ENCODE measurements at places on chromosomes 16 and 17.

DNA sequence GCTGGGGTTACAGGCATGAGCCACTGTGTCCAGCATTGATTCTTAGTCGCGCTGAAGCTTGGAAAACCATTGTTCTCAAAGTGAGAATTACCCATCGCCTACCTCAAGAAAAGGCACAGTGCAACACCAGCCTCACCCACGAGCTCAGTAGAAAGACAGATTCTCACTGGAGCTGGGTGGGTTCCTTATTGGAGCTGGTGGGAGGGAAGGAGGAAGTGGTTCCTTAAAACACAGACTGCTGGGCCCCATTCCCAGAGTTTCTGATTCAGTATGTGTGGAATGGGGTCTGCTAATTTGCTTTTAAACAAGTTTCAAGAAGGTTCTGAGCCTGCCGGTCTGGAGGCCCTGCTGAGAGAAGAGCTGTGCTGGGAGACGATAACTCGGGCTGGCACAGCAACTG is 264.7 kb downstream of the ENGASE start:
- no peak for DNase-seq

- no peak for DNase-seq
Observed at GRCh38 chr16:84859681-84860080, 39.9 kb downstream of the CRISPLD2 start.

GRCh38 chr16:69107316-69107962 is 2.0 kb downstream of the HAS3 start:
- no peak for DNase-seq

GRCh38 chr16:83402160-83402814 is 405.5 kb upstream of the HSBP1 start:
- peak; percentile 2 for DNase-seq

DNA sequence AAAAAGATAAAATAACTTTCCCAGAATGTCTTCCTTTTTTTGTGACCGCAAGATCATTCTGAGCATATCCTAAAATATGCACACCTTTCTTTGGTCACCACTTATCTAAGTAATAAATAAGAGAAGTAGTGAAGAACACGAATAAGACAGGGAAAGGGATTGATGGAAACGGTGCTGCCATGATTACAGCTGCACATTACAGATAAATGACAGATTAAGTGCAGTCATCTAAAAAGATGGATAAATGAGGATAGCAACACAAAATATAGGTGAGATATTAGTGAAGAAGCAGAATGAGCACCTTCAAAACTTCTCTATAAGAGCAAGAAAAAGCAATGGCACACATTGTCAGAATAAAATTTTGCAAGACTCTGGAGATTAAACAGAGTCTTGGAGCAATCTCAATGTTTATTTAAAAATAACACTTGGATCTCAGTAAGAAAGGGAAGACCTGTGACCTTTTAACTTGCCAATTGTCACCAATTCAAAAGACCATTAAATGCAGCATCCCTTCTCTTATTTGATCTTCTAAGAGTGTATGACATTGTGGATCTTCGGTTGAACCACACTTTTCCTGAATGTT is 567.1 kb downstream of the KCNJ2 start:
- DNase-seq, result no peak

- peak; percentile 51 for DNase-seq
Observed at GRCh38 chr17:47789611-47790561, 31.7 kb downstream of the OSBPL7 start.

DNA sequence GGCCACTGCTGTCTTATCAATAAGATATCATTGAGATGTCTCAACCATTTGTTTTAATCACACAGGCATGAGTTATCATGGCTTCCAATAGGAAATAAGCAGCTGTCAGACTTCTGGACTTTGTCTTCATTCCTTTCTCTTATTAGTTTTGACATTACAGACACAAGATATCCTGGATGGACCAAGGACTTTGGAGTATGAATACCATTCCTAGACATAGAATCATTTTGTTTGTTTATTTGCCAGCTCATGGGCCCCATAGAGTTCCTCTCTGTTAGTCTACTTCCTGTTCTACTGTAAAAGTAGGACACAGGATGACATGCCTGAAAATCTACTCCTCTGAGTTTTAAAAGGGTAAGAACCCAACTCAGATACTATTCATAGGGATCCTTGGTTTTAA is 77.7 kb upstream of the KCNJ16 start:
- no peak for DNase-seq

DNA sequence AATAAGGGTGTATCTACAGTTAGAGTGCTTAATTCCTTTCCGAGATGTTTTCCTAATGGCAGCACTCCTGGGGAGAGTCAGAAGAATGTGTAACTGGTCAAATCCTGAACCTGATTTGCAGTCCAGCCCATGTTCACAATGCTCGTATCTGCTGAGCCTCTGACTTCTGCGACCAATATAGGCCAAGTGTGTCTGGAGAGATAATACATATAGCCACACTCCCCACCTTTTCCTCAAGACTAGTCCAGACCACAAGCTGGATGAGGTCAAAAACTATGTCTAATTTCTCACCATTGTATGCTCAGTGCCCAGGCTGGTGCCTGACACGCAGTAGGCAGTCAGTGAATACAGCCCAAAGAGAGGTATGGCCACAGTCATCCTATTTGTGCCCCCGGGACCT is 58.0 kb downstream of the XYLT1 start:
- DNase-seq, result no peak

GRCh38 chr17:59298521-59298920 is 32.9 kb upstream of the YPEL2 start:
- no peak for DNase-seq

GRCh38 chr17:47703191-47703591 is 9.2 kb downstream of the TBKBP1 start:
- DNase-seq, result no peak

- DNase-seq, result peak; percentile 57
Observed at GRCh38 chr16:28845293-28845692, 855 bp downstream of the TUFM start.

DNA sequence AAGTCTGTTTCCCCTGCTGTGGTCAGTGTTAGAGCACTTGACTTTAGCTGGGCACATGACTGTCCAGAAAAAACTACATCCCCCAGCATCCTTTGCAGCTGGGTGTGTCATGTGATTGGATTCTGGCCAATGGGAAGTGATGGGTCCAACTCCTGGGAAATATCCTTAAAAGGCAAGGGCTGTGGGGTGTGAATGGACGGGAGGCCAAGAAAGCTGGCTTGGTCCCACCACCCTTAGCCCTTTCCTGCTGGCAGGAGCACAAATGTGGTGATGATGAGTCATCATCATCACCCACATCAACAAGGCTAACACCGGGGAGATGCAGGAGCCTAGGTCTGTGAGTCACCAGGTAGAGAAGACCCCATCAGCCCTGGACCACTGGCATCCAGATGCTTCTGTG is 341.7 kb downstream of the C16orf95 start:
- DNase-seq, result peak; percentile 55

GRCh38 chr17:29709866-29710519 is 87.3 kb upstream of the CORO6 start:
- no peak for DNase-seq

DNA sequence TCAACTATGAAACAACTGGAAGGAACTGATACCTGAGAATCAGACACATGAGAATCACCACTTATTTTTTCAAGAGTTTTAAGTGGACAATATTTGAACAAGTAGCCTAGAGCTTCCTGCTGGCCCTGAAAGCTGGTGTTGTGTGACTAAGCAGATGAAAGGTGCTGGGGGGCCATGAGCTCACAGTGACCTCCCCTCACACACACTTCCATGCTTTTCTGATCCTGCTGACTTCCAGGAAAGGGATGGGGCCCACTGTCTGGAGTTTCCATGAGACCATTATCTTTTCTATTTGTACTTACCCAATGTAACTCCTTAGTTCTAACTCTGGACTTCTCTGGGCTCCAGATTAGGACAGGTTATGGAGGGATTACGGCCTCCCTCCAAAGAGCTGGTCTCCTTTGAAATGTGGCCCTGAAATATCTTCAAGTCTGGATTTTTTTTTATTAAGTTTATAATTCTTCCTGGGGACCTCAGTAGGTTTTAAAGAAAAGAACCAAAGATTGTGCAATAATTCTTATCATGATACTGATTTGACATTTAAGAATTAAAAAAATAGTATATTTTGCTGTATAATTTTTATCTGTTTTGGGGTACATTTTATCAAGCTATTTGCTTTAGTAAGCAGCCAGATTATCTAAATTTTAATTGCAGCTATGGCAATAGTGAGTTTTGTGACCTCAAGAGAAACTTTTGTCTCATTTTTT is 4.9 kb downstream of the CAPNS2 start:
- no peak for DNase-seq

DNA sequence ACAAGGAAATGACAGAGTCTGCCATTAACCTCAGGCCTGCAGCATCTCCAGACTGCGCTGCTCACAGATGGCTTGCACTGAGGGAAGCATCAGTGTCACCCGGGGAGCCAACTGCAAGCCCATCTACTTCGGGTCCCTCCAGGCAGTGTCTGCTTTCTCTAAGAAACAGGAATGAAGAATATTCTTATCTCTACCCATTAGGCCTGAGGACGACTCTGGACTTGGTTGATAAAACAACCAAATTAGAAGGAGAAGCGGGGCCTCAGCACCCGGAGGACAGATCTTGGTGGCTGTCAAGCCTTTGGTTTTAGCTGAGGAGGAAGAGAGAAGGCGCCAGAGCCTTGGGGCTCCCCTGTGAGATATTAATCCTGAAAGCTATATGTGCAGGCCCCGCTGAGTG is 19.5 kb upstream of the MGAT5B start:
- DNase-seq, result no peak

DNA sequence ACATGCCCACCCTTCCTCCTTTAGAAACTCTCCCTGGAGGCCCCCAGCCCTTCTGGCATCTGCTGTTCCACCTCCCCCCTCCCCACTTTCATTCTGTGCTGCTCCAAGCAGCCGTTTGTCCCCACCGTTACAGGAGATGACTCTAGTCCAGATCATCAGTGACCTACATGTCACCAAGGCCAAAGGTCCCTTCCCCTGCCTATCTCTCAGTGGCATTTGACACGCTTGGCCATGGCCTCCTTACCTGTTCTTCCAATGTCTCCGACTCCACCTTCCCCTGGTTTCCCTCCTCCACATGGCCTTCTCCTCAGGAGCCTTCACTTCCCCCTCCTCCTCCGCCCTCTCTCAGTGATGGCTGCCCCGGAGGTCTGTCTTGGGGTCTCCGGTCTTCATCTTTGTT is 9.4 kb downstream of the TMEM92 start:
- DNase-seq, result no peak

- DNase-seq, result no peak
Observed at GRCh38 chr17:41653892-41654677, 29.7 kb upstream of the KRT17 start.
